BJ (cell line): ENCODE measurements at places on chromosomes 1 and 21.

DNA sequence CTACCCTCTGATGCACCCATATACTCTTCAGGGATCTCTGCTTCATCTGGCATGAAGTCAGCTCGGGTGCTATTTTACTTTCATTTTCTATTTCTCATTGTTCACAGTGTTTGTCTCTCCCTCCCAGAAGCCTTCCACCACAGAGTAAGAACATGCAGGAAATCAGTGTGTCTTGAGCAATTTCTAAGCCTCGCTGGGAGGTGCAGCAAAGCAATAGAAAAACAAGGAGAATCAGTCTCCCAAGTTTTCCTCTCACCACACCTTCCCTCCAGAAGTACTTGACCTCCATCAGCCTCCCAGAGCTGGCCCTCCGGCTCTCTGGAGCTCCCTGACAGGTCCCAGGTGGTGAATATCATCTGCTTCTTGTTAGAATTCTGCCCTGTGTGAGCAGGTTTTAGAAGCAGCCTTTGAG lies 594.7 kb upstream of the CAMK1G start:
- no peak for DNase-seq

DNA sequence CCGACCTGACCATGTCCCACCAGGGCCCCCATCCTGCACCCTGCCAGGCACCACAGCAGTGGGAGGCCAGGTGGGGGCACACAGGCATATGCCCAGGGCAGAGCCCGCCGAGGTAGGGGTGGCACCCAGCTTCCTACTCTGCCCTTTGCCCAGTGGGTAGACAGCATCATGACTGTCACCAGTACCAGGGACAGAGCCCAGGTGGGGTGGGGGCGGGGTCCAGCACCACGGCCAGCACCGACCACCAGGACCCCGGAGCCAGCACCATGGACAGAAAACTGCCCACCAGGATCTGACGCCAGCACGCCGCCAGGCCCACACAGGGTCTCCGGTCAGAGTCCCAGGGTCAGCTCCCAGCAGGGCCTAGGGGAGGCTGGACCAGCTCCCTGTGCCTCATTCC lies 3.8 kb downstream of the TAS1R3 start:
- no peak for DNase-seq

DNA sequence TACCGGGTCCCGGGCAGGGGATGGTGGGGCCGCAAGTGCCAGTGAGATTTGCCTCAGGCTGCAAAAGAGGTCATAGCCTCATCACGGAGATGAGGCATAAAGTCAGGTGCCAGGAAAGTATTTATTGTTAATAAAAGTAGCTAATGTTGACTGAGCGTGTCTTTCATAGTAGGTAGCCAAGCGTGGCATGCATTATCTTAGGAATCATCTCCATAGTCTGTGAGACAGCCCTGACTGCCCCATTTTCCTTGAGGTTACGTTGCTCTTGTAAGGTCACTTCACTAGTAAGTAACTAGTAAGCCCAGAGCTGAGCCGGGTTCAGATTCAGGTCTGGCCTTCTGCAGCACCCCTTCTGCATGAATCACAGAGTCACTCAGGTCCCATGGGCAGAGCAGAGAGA lies 174.2 kb downstream of the CAMTA1 start:
- no peak for DNase-seq

GRCh38 chr1:110005971-110006370 lies 21.4 kb downstream of the AHCYL1 start:
- no peak for DNase-seq

DNA sequence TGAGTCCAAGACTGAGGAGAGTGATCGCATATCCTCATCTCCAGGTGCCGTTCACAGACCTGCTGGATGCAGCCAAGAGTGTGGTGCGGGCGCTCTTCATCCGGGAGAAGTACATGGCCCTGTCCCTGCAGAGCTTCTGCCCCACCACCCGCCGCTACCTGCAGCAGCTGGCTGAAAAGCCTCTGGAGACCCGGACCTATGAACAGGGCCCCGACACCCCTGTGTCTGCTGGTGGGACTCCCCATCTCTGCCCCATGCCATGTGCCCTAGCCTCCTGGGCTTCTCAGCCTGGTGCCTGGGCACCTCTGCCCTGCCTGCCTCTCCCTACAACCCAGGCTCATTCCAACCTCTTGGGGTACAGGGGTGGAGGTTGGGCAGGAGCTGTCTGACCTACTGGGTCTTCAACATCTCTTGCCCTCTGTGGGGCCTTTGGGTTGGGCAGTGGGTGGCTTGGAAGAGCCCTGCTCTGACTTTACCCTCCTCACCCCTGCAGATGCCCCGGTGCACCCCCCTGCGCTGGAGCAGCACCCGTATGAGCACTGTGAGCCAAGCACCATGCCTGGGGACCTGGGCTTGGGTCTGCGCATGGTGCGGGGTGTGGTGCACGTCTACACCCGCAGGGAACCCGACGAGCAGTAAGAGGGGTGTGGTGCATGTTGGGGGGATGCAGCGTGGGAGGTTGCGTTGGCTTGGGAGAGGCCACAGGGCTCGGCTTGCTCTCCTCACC lies 7.2 kb downstream of the AMPD2 start:
- DNase-seq, result no peak
